ENCODE measurements at places on chromosomes 4 and X.

GRCh38 chrX:153375571-153375970 lies 25.6 kb downstream of the PNMA6E start:
- DNase-seq = no peak

DNA sequence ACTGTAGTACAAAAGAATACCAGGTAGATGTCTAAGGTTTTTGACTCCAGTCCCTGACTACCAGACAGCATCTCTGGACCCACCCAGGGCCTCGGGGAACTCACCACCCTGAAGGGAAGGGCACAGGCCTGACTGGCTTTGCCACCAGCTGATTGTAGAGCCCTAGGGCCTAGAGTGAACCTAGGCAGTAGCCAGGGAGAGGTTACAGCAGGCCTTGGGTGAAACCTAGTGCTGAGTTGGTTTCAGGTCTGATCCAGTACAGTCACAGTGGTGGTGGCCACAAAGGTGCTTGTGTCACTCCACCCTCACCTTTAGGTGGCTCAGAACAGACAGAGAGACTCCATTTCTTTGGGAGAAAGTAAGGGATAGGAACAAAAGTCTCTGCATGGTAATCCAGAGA lies 244.8 kb downstream of the KLHL13 start:
- DNase-seq = no peak

GRCh38 chrX:112147206-112147605 lies 64.6 kb upstream of the TRPC5 start:
- DNase-seq = no peak

GRCh38 chr4:112290341-112290740 lies 4.6 kb upstream of the TIFA start:
- no peak for DNase-seq

DNA sequence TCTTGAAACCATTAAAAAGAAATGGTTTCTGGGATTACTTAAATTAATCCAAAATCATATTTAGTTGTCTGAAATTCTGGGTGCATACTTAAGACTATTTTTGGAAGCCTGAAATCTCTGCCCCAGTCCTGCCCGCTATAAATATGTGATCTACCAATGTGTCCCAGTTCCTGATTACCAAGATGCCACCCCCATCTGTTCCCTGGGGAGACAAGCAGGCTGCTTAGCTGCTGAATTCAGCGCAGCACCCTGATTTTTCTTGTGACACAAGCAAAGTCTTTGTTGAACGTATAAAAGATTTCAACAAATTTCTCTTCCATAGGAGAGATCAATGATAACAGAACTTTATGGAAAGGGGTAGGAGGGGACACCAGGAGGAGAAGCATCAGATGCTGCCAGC lies 100.6 kb upstream of the PRPS2 start:
- DNase-seq = no peak

DNA sequence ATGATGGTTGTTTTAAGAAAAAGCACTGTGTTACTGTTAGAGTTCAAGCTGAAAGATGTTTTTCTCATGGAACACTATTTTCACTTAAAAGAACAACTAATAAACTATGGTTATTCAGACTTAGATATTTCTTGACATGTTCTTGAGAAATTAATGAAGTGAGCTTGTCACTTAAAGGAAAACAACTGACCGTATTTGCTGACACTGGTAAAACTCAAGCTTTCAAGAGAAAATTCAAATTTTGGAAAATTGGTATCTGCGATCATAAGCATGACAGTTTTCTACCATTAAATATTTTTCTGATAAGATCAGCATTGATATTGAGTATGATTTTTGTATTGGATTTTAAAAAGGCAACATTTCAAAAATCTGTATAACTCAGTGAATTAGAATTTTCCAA lies 549.5 kb upstream of the ACTRT1 start:
- DNase-seq = no peak

DNA sequence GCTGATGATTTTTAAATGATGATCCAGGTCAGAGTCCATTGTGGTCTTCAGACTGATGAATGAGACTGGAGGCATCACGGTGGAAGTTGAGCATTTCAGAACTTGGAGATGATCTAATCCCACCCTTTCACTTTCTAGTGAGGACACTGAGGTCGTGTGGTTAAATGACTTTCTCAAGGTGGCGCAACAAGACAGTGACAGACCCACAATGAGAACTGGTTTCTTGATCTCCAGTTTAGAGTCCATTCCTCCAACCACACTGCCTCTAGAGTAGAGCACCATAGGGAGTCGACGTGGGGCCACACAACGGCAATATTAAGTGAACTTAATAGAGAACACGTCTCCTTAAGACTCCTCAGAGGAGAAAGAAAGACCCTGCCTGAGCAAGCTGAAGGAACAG lies 381.0 kb downstream of the UNC5C start:
- DNase-seq = no peak

DNA sequence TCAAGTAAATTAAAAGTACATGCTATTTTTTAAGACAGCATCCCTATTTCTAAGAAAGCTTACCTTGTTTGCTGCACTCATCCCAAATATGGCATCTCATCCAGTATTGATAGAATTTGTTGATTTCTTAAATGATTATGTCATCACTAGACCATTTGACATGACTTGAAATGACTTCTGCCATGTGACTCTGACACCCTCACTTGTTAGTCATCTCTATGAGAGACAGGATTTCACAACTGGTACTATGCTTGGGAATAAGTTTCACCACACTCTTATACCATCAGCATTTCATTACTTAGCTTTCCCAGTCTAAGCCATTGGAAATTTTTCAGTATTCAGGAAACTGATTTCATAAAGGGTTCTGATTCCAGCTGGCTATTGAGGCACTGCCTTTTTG lies 55.3 kb downstream of the TMPRSS11F start:
- no peak for DNase-seq

DNA sequence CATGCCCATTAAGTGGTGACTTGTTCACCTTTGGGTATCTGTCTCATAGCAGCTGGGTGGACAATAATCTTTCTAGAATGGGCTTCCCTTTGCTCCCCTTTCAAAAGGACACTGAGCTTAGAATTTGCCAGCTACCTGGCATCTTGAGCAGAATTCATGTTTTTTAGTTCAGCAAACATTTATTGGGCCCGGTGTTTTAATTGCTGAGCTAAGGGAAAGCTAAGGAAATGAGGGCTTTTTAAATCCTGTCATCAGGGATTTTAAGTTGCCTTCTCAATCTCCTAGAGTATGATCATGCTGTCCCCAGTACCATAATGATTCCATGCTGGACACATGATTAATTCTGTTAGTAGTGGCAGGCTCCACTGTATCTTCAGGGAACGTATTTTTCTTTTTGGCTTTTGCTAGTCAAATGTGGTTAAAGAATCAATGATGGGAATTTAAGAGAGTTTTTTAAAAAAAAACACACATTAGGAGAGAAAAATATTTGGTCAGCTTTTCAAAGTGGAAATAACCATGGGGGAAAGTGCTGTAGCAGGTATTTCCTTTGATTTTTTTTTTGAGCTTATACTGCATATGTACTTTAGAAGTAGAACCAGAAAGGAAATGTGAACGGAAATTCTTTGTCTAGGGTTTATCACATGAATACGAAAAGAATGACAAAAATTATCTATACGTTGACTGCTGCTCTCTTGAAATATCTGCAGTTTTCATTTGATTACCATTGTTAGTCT lies 208.9 kb downstream of the CLCN4 start:
- no peak for DNase-seq

DNA sequence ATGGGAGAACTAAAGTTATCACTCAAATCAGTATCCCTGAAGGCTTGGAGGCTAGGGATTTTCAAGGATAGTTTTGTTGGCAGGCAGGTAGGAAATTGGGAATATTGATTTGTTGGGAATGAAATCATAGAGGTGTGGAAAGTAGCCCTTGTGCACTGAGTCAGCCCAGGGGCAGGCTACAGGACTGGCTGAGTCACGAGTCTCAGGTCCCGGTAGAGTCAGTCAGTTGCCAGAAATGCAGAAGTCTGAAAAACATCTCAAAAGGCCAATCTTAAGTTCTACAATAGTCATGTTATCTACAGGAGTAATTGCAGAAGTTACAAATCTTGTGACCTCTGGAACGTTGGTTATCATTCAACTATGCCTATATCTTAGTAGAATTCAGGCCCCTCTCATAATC lies 153.1 kb downstream of the GC start:
- DNase-seq = no peak

GRCh38 chr4:11069581-11070211 lies 359.0 kb downstream of the HS3ST1 start:
- no peak for DNase-seq

- DNase-seq = no peak
These were observed 26.4 kb upstream of the SMIM14 start for GRCh38 chr4:39664828-39665731.
